ENCODE measurements at places on chromosomes 11 and 22.
A peak's percentile ranks its signal among the peaks of the same experiment; 100 is the strongest.

- peak; percentile 29 for DNase-seq
Observed at GRCh38 chr11:12045914-12046635, 37.6 kb upstream of the DKK3 start.

DNA sequence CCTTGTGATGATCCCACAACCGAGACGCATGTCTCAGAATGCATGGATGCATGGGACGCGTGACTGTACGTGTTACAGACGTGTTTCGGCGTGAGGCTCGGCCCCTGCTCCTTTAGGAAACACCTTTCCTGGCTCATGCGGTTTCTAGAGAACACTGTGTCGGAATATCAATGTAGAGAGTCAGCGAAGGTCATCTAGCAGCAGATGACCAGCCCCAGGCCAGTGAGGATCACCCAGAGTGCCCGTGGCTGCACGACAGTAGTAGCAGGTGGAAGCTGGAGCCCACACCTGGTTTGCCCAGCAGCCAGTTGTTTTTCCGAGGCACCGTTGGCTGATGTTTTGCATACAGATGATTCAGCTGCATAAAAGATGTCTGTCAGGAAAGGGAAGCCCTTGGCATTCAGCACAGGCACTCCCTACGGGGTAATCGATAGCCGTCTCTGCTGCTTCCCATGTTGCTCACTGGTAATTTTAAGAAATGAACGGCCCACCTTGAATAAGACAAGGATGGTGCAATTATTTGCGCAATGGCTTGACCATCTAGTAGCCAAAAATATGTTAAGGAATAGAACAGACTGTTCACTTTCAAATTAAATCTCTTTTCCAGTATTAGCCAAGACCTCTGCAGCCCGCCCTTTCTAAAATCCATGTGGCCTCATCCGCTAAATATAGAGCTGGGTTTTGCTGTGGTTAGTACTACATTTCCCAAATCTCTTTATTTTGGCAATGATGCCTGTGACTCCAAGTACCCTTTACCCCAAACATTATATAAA lies 1.1 kb upstream of the CLTCL1 start:
- DNase-seq = no peak

GRCh38 chr22:35092406-35092805 lies 26.4 kb downstream of the ISX start:
- DNase-seq = no peak

- DNase-seq = no peak
Observed at GRCh38 chr11:26537341-26537740, 34.7 kb downstream of the MUC15 start.

DNA sequence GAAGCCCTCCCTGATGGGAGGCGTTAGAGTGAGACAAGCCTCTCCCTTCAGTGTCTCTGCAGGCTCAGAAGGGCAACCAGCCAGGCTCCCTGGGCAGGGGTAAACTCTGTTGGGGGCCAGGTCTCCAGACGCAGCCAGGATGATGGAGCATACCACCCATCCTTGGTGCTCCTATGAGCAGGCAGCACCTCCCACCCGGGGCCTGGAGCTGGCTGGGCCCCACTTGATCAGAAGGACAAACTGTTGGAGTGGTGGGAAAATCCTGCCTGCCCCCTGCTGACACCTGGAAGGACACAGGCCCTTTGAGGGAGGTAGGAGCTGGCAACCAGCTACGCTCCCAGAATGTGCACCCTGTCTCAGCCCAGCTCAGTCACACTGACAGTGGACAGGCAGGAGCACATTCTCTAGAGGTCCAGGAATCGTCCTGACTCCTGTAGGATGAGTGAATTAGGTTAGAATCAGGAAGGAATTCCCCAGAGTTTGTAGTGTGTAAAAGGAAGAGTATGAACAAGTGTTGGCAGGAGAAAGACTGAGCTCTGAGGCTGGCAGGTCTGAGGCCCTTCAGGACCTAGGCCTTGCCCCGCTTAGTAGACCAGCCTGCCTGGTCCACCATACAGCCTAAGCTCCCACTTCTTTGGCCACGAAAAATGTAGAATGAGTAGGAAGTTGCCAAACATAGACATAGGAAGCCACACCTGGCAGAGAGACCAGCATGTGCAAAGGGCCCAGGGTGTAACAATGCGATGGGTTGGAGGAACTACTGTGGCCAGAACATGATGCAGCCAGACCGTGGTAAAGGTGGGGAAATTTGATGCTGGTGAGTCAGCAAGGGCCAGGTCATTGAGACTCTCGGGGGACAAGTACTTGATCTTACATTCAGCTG lies 19.1 kb downstream of the ARHGEF17 start:
- peak; percentile 87 for DNase-seq

- no peak for DNase-seq
Observed at GRCh38 chr11:8207080-8208000, 38.5 kb upstream of the RIC3 start.

DNA sequence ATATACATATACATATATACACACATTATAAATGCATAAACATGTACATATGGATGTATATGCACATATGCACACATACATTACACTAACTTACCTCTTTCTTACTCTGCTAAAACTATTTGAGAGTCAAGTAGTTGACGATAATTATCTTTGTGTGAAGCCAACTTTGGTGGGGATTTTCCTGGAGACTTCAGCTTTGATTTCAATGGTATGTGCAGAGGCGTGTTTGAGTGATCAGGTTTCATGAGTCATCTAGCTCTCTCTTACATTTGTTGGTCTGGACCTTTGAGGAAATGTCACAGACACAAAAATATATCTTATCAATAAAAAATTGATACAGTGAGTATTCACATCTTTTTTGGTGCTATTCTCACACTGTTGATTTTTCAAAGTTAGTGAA lies 769.1 kb upstream of the LUZP2 start:
- DNase-seq = peak; percentile 39

DNA sequence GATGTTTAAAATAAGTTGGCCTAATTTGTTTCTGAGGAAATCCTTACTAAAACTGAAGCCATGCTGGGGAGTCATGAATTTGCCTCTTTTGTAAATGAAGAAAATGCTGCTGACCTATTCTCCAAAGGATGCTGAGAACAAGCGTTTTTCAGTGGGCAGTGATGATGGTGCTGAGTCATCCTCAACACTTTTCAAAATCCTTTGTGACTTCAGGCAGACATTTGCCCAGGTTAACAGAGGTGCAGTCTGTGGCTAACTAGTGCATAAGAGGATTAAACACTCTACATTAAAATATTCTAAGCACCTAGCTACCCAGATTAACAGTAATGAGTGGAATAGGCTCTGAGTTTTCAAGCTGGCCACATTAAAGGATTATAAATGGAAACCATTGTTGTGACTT lies 509.0 kb downstream of the DLG2 start:
- no peak for DNase-seq

DNA sequence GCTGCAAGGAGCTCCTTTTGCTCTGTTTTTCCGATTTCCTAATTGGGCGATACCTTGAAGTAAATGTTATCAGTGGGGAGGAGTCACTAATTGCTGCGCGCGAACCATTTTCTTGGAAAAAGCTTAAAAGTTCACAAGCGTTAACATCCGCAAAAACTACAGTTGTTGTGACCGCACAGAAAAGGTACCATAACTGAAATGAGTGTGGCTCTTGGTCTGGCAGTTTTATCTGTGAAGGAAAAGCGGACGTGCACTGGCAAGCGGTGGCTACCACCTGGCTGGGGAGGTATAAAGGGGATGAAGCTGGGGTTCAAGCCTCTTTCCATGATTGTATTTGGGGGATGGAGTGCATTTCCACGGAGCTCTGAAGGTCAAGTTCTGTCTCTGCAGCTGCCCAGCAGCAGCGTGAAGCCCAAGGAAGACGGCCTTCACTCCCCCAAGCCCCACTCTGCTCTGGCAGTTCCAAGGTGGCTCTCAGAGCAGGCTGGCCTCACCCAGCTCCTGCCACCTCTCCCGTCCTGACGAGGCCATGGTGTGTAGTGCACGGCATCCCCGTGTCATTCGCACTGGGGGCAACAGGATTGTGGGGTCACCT lies 27.5 kb downstream of the MOV10L1 start:
- DNase-seq = no peak

DNA sequence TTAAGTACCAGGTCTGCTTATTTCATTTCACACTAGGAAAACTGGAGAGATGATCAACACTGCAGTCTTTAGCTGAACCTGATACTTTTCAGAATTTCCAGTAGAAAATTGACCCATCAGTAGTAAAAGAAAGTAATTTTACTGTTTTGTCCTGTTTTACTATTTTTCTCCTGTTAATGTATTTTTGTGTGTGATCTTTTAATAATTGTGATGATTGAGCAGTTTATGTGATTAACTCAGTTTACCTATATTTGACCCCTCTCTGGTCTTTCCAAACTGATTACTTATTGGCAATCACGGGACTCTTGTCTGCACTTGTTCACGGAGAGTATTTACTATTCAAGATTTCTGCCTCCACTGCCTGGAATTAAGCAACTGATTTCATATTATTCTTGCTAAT lies 546 bp upstream of the CYP2R1 start:
- no peak for DNase-seq

DNA sequence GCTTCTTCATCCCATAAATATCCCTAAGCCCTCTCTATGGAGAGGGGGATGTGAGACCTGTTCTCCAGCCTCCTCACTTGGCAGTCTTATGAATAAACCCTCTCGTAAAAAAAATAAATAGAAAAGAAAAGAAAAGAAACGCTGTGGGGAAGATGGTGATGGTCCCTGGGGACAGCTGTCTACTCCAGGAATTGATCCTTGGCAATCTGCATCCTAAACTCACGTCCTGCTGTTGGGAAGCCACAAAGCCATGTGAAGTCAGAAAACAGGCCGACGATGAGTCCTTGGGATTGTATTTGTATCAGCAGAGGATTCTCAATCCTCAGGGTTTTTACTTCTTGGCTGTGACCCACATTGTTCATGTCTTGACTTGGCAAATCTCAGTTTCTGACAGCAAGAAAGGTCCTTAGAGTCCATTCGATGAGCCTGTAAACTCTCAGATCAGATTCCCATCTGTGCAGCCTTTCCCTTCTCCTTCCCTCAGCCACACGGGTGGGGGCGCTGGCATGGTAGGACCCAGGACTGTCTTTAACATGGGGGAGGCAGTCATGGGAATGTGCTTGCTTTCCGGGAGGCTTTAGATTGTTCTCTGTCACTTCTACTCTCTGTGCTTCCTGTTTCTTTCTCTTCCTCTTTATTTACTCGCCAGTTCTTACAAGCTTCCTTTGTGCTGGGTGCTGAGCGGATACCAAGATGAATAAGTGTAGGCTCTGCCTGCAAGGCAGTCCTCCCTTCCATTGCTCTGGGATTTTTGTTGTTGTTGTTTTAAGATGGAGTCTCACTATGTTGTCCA lies 24.9 kb downstream of the TCP11L1 start:
- no peak for DNase-seq

GRCh38 chr11:12411806-12412727 lies 34.7 kb downstream of the PARVA start:
- peak; percentile 95 for DNase-seq

DNA sequence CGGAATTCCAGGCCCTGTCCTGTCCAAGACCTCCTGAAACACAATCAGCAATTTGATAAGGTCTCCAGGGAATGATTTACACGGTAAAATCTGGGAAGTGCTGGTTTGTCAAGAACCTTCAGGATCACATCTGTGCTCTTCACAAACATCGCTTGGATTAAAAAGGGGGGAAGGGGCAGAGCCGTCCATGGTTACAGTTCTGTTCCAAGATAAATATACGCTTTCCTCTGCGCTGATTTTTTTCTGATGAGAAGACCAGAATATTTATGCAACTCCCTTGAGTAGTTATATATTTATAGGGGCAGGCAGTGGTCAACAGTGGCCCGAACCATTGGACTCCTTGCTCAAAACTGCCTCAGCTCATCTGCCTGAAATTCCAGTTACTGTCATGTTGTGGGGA lies 9.2 kb upstream of the APOL5 start:
- DNase-seq = no peak

- no peak for DNase-seq
Observed at GRCh38 chr11:15594607-15595006, 479.9 kb downstream of the INSC start.

DNA sequence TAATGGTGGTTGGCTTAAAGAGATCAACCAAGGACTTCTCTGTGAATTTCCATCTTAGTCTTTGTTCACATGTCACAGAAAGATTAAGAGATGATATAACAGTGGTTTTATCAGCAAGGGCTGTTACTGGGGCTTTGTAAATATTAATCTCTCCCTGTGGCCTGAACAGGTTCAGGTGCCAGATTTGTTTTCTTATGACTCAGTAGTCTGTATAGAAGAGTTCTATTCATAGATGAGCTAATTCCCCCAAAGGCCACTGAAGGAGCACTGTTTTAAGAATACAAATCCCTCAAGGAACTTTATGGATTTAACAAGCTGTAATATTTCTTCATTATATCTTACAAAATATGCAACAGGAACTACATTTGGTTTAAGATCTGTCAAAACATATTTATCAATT lies 50.4 kb downstream of the TCP11L1 start:
- peak; percentile 55 for DNase-seq

DNA sequence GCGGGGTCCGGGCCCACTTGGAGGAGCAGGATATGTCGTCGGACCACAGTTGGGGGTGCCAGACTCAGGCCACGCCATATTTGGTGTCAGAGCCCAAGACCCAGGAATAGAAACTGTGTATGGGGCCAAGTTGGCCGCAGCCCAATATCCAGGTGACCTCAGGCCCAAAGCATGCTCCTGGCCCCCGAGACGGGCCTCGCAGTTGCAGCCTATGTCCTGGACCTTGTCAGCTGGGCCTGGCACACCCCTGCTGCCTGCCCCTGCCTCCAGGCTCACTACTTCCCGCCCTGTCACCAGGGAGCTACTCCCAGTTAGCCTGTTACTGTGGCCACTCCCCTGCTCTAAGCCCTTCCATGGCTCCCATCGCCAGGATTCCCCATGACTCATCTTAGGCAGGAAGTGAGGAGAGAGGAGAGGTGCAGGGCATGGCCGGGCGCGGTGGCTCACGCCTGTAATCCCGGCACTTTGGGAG lies 23.1 kb downstream of the A4GALT start:
- DNase-seq = peak; percentile 95

DNA sequence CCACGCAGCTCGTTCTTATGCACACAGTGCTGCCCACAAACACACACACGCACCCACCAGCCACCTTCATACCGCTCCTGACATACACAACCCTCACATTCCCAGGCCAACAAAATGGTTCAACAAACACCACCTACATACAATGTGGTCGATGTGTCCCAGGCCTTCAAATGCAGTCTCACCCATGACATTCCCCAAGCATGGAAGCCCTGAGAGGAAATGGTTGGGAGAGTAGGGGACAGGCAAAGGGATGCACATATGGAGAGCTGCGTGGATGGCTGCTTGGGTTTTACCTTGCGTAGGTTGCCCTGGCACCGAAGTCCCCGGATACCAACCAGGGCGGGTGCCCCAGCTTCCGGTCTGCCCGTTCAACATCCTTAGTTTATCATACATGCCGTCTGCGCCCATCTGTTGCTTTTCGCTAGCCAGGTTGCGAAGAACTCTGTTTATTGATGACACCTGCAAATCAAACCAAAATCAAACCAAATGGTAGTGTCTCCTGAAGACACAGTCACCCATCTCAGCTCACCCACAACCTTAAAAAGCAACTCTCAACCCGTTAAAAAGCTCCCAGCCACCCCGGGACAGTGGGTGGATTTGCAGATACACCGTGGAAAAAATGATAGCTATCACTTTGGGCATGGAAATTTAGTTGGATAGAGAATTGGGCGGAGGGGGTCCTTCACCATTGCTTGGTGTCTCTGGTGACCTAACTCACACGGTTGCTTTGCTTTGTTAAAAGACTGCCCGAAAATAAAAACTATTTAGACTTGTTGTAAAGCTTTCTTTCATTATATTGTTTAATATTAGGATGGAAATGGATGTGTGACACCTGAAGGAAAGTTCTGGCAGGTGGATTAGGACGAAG lies 10.5 kb downstream of the PAX6 start:
- DNase-seq = no peak
